Suprapubic skin (tissue), 4 donors: ENCODE measurements at places on chromosomes 2 and 18. TPM values are rescaled to one million over a fixed set of nuclear protein-coding genes. Genes with fewer than 3 reads are reported as not detected.

DNA sequence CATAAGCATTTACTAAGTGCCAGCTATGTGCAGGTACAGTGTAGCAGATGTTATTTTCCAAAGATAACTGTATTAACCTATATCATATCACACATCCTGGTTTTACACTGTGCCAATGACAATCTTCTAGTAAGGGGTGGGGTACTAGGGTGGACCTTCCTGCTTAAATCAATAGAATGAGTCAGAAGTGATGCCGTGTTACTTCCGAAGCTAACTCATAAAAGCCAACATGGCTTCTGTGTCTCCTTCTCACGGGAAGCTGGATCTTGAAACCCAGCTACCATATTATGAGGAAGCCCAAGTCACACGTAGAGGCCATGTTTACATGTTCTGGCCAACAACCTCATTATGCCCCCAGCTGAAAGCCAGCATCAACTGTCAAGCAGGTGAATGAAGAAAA is 59.1 kb downstream of the MRPL33 start:
- no peaks in the 10 kb centered on the region for H3K4me1 ChIP-seq
- H3K27ac ChIP-seq: no peak overlapping the region
- H3K36me3 ChIP-seq: no peaks in the 10 kb centered on the region
- H3K27me3 ChIP-seq: no peaks in the 10 kb centered on the region
- H3K4me3 ChIP-seq: no peak overlapping the region
- no peak for DNase-seq

DNA sequence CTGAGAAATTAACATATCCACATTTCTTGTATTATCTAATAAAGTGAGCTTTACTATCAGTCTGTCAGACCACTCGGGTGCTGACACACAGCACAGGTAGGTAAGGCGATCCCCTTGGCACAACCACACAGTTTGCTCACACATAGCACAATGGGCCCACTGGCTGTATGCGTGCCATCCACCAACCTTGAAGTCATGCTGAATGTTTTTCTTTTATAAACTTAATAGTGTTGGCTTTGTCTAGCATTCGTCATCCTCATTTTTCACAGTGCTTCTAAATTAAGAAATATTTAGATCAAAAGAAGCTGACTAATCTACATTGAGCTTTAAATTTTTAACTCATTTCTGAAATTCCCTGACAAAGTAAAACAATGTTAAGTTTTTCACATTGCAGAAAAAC is 50.0 kb upstream of the PAPOLG start:
- H3K4me1 ChIP-seq: no peaks in the 10 kb centered on the region
- H3K27me3 ChIP-seq: no peaks in the 10 kb centered on the region
- no peak overlapping the region for H3K4me3 ChIP-seq
- no peak overlapping the region for H3K27ac ChIP-seq
- no peaks in the 10 kb centered on the region for H3K36me3 ChIP-seq

- H3K4me1 ChIP-seq: no peaks in the 10 kb centered on the region
- no peaks in the 10 kb centered on the region for H3K27me3 ChIP-seq
- H3K36me3 ChIP-seq: no peaks in the 10 kb centered on the region
Measured at GRCh38 chr2:29559578-29559977, 361.8 kb downstream of the ALK start.

DNA sequence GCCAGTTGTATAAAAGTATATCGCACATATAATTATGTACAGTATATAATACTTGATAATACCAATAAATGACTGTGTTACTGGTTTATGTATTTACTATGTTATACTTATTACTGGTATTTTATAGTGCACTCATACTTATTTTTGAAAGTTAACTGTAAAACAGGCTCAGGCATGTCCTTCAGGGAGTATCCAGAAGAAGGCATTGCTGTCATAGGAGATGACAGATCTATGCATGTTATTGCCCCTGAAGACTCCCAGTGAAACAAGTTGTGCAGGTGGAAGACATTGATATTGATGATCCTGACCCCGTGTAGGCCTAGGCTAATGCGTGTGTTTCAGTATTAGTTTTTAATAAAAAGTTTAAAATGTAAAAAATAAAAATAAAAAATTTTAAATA is 20.3 kb upstream of the ASXL3 start:
- H3K4me1 ChIP-seq: no peaks in the 10 kb centered on the region
- no peak overlapping the region for H3K4me3 ChIP-seq
- no peaks in the 10 kb centered on the region for H3K36me3 ChIP-seq
- DNase-seq: no peak
- H3K27me3 ChIP-seq: no peaks in the 10 kb centered on the region

GRCh38 chr18:74378179-74378682 is 62.6 kb downstream of the C18orf63 start:
- no peaks in the 10 kb centered on the region for H3K36me3 ChIP-seq
- peaks cover 10% of the 10 kb centered on the region for H3K4me1 ChIP-seq
- DNase-seq: no peak
- no peaks in the 10 kb centered on the region for H3K27me3 ChIP-seq
- H3K4me3 ChIP-seq: no peak overlapping the region

GRCh38 chr2:25966531-25967270 is 15.6 kb downstream of the KIF3C start:
- no peaks in the 10 kb centered on the region for H3K36me3 ChIP-seq
- no peak overlapping the region for H3K4me3 ChIP-seq
- H3K27ac ChIP-seq: no peak overlapping the region

GRCh38 chr18:58793361-58793760 is 71.3 kb upstream of the ZNF532 start:
- no peak for DNase-seq
- H3K4me3 ChIP-seq: no peak overlapping the region
- peaks cover 13% of the 10 kb centered on the region for H3K4me1 ChIP-seq
- H3K36me3 ChIP-seq: no peaks in the 10 kb centered on the region
- H3K27me3 ChIP-seq: no peaks in the 10 kb centered on the region

LOXHD1 gene
- 0.16 TPM for total RNA-seq

FAM161A gene
- total RNA-seq: 2.3 TPM
